ENCODE measurements at places on chromosomes 2 and 18.

GRCh38 chr2:178426388-178426787 lies 24.6 kb downstream of the PRKRA start:
- no peak for DNase-seq
- H3K27me3 ChIP-seq = no peaks in the 10 kb centered on the region
- H3K36me3 ChIP-seq = no peaks in the 10 kb centered on the region
- no peaks in the 10 kb centered on the region for H3K4me1 ChIP-seq
- no peak overlapping the region for H3K4me3 ChIP-seq

DNA sequence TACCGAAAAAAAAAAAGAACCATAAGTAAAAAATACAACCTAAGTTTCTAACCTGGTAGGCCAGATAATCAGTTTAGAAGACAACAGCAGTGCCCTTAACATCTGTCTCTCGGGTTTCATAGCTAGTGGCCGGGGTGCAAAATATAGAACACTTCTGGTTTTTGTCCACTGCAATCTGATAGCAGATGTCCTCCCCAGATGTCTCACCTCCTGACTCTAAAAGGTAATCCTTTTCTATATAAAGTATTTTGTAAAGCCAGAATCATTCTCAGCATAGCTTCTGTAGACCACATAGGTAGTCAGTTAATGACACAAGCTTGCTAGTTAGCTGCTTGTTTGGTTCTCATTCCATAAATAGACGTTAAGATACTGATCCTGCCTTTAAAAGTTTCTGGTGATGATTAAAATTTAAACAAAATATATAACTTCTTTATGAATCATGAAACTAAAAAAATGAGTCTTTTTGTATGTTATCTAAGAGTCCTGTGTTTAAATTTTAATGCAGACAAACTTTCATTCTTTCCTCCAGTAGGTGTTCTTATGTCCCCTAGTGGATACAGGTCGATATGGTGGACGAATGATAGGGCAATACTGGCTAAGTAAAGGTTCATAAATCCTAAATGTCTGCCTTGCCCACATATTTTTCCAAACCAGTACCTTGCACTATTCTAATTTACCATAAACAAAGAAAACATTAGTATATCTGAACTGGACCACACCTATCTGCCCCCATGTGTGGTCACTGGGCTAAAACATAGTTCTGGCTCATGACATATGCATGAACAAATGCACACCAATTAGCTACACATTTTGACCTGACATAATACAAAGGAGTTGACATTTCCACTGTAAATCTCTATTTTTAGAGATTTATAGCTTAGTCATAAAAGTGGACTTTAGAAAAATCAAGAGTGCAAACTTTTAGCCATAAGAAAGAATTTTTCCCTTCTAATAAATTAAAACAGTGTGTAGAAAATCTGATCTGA lies 171.0 kb downstream of the SRBD1 start:
- no peak overlapping the region for H3K4me3 ChIP-seq
- H3K27ac ChIP-seq = no peak overlapping the region
- no peaks in the 10 kb centered on the region for H3K36me3 ChIP-seq
- no peaks in the 10 kb centered on the region for H3K27me3 ChIP-seq

GRCh38 chr18:38421021-38421420 lies 855.4 kb upstream of the CELF4 start:
- no peaks in the 10 kb centered on the region for H3K27me3 ChIP-seq
- H3K4me1 ChIP-seq = no peaks in the 10 kb centered on the region
- H3K36me3 ChIP-seq = no peaks in the 10 kb centered on the region
- no peak overlapping the region for H3K27ac ChIP-seq

- peaks cover 35% of the 10 kb centered on the region for H3K4me1 ChIP-seq
- H3K36me3 ChIP-seq = no peaks in the 10 kb centered on the region
- H3K4me3 ChIP-seq = no peak overlapping the region
- H3K27ac ChIP-seq = no peak overlapping the region
- no peak for DNase-seq
Observed at GRCh38 chr18:70296781-70297180, 7.9 kb downstream of the SOCS6 start.

DNA sequence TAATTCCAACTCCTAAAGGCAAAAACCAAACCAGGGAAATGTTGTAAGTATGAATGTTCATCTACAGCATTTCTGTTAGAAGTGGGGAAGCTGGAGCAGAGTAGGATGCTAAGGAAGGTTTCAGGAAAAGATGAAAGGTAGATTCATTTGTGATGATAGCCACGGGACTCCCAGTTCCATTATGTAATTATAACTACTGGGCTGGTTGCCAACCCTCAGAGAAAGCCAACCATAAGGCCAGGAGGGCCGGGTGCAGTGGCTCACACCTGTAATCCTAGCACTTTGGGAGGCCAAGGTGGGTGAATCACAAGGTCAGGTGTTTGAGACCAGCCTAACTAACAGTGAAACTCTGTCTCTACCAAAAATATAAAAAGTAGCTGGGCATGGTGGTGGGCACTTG lies 288.9 kb upstream of the ETAA1 start:
- H3K36me3 ChIP-seq = no peaks in the 10 kb centered on the region
- H3K4me1 ChIP-seq = no peaks in the 10 kb centered on the region
- no peaks in the 10 kb centered on the region for H3K27me3 ChIP-seq
